Mucosa of gallbladder (tissue), 1 donor: ENCODE measurements at places on chromosomes 1 and 21. TPM values are rescaled to one million over a fixed set of nuclear protein-coding genes. Genes with fewer than 3 reads are reported as not detected.

Gene AADACL3
- total RNA-seq, result not detected

Gene CYP4Z1
- total RNA-seq, result not detected

Gene CYP4A11
- total RNA-seq, result 14.2 TPM

Gene BRDT
- not detected for total RNA-seq

Gene KRTAP19-1
- not detected for total RNA-seq
